Hypothalamus (tissue), 51 donors: ENCODE measurements at places on chromosomes 5 and 9.

DNA sequence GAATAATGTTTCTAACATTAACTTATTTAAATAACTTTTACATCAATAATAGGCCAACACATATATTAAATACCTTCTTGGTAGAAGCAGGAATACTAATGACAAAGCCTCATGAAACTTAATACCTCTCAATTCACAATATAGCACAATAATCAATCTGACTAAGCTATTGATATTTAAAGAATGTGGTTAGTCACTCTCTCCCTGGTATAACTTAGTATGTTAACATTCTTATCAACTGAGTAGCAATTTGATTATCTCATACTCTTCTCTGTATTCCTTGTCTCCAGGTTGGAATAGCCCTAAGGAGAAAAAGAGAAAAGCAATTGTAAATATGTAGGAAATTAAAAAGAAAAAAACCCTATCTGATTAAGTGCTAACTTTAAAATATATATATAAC, 4.9 kb upstream of the PGGT1B start:
- DNase-seq = no peak

DNA sequence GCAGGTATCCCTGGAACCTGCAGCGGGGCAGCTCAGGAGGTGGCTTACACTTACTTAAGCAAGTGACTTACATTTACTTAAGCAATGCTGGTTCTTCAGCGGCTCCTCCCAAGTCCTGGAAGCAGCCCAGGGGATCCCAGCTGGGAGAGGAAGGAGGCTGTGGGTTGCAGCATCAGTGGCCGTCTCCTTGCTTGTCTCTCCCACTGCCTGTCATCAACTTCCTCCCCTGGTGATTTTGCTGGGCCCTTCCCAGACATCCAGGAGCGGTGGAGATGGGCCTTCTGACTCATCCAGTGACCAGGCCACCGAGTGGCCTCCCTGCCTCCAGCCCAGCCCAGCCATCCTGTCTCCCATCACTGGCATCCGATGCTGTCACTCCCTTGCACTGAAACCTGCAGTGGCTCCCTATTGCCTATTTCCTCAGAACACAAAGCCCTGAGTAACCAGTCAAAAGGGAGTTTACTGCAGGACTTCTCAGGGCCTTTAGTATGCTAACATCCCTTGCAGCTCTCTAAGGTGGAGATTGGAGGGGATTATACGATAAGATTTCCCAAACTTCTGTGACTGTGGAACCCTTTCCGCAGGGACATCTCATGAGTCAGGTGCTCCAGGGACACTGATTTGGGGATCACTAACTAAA, 155.9 kb upstream of the PHYKPL start:
- DNase-seq = no peak

DNA sequence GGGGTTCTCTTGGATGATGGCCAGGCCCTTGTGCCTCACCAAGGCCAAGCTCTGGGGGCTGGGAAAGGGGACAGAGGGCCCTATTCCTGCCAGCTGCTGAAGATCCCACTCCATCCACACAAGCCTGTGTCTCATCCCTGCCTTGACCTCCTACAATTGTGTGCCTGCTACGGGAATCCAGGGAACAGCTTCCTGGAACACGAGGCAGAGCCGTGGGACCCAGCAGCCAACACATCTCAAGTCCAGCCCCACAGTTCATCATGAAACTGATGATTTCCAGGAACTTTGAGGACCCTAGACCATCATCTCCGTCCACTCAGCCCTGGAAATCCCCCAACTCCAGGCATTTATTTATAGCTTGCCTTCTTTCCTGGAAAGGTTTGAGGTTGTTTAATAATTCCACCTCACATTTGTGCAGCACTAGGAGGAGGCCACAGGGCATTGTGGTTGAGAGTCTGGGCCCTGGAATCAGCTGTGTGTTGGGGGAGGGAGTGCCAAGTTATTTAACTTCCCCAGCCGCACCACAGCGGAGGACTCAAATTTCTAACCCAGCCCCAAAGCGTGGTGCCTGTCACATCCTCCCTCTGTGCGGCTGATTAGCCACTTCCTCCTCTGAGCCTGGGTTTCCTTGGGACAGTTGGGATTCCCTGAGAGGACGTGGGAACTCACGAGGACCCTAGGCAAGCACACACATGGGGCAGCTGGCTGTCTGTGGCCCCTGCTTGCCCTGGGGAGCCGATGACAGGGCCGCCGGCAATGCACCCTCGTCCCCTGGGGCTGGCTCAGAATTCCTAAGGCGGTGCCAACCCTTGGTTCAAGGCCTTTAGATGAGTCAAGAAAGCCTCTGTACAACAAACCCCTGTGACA, 58.2 kb upstream of the GGTA1 start:
- DNase-seq = peak; percentile 30

- DNase-seq = no peak
These were observed 3.8 kb upstream of the RNF14 start for GRCh38 chr5:141965071-141965470.

GRCh38 chr5:72612810-72613209, 105.6 kb upstream of the ZNF366 start:
- DNase-seq = no peak
